ENCODE measurements at places on chromosomes 11 and 22.
A peak's percentile ranks its signal among the peaks of the same experiment; 100 is the strongest.

- DNase-seq, result no peak
These were observed 34.1 kb downstream of the YPEL1 start for GRCh38 chr22:21701384-21701971.

DNA sequence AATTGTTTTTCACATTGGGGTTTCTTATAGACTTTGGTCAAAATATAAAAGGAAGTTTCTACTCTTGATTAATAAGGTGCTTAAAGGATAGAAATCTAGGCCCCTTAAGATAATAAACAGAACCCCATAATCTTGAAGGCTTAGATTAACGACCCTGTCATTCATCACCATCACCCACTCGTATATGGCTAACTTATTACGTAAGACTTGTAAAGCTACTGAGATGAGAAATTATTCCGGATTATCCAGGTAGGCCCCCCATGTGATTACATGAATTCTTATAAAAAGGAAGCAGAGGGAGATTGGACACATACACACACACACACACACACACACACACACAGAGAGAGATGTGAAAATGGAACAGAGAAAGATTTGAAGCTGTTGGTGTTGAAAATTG, 1489.2 kb upstream of the TENM4 start:
- DNase-seq, result no peak

GRCh38 chr11:116199182-116199581, 573.6 kb downstream of the BUD13 start:
- DNase-seq, result no peak

DNA sequence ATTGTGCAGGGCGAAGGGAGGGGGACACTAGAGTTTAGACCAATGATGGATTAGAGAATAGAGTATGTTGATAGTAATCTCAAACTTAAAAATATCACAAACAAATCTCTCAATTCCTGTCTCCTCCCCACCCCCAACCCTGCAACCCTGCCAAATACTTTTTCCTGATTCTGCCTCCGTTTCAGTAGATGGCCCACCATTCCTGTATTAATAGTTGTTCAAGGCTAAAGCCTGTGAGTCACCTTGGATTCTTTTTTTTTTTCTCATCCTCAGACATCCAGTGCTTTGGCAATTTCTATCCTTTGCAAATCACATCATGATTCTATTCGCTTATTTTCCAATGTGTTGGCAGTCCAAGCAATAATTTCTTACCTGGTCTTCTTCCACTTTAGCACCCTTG, 207.9 kb downstream of the DYNC2H1 start:
- DNase-seq, result no peak

- no peak for DNase-seq
These were observed 8.1 kb downstream of the PISD start for GRCh38 chr22:31653944-31654343.

DNA sequence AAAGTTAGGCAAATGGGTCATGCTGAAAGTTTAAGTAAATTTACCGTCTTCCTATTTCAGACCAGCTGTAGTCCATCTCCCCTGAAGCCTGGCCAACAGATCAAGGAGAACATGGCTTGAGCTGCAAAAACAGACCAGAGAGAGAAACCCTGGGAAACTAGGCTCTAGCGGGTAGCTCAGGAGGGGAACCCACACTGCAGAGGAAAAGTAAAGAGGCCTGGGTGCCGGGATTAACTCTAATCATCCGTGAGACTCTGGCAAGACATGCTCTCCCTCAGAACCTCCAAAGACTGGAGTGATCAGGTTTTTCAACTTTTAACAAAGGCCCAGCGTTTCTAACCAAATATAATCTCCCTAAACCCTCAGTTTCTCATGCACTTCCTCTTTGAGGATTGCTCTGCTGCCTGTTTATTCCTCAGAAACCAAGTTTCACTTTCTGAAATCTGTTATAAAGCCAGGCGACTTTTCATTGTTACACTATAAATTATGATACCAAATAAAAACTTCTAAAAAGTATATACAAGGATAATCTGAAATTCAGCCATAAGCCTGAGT, 67.5 kb downstream of the GAB2 start:
- peak; percentile 53 for DNase-seq

DNA sequence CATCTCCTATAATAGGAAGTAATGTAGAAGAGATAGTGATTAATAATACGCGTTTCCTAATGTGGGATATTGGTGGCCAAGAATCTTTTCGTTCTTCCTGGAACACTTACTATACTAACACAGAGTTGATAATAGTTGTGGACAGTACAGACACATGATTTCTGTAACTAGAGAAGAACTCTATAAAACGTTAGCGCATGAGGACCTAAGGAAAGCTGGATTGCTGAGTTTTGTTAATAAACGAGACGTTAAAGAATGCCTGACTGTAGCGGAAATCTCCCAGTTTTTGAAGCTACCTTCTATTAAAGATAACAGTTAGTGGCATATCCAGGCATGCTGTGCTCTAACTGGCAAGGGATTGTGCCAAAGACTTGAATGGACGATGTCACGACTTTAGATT, 83.3 kb downstream of the GGT1 start:
- no peak for DNase-seq

DNA sequence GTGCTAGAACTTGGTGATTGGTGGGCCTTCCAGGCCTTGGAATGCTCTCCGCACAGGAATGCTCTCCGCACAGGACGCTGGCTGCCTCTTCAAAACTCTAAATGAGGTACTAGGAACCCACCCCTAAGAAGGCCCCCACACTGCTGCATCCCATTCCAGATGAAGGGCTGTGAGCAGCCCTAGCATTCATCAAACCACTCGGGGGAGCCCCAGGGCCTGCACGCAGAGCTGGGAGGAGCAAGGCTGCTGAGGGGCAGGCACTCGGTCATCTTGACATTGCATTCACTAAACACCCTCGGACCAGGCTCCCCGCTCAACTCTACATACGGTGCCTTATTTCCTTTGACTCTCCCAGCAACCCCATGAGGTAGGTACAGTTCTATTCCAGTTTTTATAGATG, 49.2 kb upstream of the EMID1 start:
- no peak for DNase-seq

GRCh38 chr22:48054596-48054995, 1292.1 kb downstream of the TBC1D22A start:
- DNase-seq, result no peak

GRCh38 chr11:75142714-75143419, 8.0 kb upstream of the SLCO2B1 start:
- DNase-seq, result no peak

DNA sequence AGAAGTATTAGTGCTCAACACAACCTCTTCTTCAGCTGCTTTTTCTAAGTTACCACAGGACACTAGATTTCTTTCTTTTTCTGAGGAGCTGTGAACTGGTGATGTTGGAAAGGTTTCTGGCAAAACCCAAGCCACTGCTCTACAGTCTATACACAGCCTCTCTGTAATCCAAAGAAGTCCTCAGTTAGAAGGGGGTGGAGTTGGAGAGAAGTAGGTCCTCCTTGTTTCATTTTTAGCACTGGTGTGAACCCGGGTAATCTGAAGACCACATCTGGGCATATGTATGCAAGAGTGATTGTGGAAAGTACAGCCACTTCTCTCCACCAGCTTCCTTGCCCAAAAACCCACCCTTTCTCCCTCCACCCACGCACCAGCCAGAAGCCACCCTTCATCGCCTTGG, 1168.1 kb downstream of the LRRC4C start:
- no peak for DNase-seq

DNA sequence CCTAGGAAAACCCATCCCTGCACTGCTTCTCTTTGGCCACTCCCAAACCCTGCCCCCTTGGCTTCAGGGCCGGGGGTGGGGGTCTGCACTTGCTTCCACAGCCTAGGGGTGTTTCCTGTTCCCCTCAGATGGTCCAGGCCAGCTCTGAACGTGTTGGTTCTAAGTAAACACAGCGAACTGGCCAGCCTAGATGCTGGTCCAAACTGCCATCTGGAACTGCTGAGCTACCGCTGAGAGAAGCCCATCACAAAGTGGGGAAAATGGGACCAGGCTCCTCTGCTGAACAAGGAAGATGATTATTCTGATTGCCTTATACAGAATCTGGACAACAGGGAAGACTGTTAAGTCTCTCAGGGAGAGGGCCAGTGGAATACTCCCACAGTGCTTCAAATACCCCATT, 23.5 kb upstream of the YPEL1 start:
- no peak for DNase-seq

DNA sequence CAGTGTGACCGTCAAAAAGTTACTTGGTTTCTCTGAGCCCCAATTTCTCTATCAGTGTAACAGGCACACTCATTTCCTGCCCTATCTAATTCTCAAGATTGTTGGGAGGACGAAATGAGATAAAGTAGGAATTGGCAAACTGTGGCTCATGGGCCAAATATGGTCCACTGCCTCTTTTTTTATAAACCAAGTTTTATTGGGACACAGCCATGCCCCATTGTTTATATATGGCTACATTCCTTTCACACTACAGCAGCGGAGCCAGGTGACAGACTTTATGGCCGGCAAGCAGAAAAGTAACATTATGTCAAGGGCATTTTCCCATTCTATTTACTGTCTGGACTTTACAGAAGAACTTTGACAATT, 116.7 kb upstream of the TIMP3 start:
- no peak for DNase-seq

DNA sequence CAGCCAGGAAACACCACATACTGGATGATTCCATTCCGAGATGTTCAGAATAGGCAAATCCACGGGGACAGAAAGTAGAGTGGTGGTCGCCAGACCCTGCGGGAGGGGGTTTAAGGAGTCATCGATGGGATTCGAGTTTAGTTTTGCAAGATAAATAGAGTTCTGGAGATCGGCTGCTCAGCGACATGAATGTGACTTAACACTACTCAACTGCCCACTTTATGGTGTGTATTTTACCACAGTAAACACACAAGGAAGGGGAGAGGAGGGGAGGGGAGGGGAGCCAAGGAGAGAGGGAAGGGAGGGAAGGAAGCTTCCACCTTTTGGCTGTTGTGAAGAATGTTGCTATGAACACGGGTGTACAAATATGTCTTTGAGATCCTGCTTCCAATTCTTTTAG, 10.4 kb upstream of the ARHGAP8 start:
- DNase-seq, result no peak

- DNase-seq, result no peak
These were observed 11.9 kb upstream of the TESMIN start for GRCh38 chr11:68763181-68763721.

GRCh38 chr11:33362051-33362910, 105.1 kb downstream of the HIPK3 start:
- no peak for DNase-seq

DNA sequence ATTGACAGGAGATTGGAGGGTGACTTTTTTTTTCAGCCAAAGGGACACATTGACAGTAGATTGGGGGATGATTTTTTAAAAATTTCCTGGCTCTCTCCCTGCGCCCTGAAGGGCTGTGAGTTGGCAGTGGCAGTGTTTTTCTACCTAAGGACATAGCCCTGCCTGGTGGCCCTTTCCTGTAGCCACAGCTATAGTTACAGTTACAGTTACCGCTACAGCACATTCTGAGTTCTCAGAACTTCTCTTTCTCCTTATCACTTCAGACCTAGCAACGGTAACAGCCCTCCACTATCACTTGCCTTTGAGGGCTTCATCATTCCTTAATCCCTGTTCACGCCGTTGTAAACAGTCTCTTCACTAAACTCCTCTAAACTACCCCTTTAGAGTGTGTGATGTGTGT, 684 bp downstream of the MRGPRX2 start:
- no peak for DNase-seq

DNA sequence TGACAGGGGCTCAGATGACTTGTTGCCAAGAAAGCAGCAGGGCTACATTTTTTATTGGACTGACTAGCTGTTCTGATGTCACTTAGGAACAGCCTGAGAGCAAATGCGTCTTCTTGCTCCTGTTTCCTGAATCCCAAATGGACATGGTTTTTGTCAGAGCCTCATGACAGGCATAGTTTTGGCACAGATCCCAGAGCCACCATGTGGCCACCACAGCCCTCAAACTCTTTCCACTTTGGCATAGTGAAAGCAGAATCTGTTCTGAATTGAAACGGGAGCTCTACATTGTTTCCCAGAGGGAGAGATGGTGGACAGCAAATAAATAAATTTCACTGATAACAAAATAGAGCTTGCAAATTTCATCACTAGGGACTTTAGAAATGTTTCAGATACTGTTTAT, 222.2 kb downstream of the C11orf87 start:
- DNase-seq, result no peak

DNA sequence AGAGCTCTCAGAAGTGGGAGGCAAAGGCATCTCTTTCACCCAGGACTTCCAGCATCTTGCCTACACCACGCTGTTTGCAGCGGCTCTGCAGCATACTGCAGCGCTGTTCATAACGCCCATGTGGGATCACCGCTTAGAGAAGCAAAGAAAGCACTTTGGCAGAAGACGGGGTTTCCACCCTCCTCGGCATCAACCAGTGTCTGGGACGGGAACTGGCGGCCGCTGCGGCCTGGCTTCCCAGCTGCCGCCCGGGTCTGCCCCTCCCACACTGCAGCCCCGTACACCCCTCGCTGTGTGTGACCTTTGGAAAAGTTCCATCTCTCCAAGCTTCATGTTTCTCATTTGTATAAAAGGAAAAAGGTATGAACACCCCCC, 545 bp upstream of the TIRAP start:
- DNase-seq, result no peak

GRCh38 chr11:14588681-14589080, 54.9 kb upstream of the PDE3B start:
- DNase-seq, result no peak

GRCh38 chr11:57081356-57081755, 92.6 kb downstream of the OR5AK2 start:
- no peak for DNase-seq

DNA sequence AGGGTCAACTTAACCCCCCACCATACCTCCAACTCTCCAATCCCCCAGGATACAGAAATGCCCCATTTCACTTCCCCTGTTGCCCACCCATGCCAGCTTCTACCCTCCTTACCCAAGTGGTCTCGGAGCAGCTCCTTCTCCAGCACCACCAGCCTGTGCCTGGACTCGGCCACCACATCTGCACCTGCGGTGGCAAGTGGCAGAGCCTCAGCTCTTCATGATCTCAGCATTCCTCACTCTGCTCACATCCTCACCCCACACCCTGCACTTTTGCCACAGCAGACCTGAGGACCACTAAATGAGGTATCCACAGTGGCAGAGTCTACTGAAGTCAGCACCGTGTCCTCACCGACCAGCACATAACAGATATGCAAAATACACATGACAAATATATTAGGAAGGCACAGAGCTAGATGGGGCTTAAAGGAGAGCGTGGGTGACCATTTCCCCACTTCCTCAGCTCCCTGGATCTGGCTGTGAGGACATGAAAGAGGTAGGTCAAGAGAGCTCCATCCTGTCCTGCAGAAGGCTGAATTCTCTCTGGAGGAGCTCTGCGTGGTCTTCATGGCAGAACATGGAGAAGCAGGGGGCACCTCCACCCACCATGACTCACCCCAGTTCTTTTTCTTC, 9.7 kb downstream of the NHERF4 start:
- DNase-seq, result no peak

GRCh38 chr11:73147771-73148681, 5.9 kb upstream of the FCHSD2 start:
- DNase-seq, result no peak

DNA sequence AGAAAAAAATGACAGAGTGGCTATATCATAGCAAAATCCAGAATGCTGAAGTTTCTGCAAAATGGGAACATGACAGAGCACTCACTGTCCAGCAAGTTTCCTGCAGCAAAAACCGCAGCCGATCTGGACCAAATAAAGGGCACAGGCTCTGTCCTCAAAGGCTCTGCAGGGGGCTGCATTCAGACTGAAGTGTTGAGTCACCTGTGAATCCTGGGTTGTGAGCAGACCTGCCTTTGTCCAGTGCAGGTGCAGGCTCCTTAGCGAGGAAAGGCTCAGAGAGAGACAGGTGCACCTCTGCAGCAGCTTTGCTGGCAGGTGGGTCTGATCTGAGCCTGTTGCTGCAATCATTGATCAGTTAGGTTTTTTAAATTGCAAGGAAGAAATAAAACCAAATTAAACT, 29.3 kb upstream of the NFAM1 start:
- DNase-seq, result no peak

GRCh38 chr11:13316528-13316961, 39.0 kb downstream of the BMAL1 start:
- DNase-seq, result no peak

All from right renal pelvis (tissue), 4 donors.